AG09319 (cell line): ENCODE measurements at places on chromosomes 7 and 10.

DNA sequence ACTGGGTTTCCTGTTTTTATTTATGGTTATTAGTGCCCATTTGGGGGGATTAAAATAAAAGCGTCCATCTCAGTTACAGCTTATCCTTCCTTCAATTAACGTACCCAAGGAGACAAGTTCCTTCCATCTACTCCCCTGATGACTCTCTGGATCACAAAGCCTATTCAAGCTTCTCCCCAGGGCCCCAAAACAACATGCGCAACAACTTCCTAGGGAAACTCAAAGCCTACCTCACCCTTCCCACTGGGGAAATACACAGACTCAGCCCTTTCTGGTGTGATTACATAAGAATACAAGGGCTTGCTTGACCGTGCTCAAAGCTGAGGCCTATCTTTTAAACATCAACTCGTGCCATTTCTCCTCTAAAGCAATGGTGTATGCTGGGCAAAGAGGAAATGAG lies 112.4 kb downstream of the CDK6 start:
- DNase-seq: no peak

DNA sequence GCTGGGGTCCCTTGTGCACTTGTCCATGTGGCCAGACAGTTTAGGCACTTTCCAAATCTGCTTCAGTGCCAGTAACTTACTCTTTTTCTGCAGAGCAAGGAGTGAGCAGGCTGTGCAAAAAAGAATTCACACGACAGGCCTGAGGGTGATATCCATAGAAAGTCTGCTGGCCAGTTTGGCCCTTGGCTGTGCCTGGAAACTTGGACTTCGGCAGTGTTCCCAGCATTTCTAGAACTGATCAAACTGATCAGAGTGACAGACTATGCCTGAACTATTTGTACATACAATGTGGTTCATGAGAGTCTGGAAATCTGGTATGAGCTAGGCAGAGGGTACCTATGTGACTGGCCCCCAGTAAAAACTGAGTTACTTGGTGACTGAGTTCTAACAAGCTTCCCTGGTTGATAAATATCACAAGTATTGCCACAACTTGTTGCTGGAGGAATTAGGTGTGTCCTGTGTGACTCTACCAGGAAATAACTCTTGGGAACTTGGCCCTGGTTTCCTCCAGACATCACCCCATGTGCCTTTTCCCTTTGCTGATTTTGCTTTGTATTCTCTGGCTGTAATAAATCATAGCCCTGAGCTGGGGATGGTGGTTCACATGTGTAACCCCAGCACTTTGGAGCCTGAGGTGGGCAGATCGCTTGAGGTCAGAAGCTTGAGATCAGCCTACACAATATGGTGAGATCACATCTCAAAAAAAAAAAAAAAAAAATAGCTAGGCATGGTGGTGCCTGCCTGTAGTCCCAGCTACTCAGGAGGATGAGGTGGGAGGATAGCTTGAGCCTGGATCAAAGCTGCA lies 3.3 kb upstream of the DENND10 start:
- no peak for DNase-seq

DNA sequence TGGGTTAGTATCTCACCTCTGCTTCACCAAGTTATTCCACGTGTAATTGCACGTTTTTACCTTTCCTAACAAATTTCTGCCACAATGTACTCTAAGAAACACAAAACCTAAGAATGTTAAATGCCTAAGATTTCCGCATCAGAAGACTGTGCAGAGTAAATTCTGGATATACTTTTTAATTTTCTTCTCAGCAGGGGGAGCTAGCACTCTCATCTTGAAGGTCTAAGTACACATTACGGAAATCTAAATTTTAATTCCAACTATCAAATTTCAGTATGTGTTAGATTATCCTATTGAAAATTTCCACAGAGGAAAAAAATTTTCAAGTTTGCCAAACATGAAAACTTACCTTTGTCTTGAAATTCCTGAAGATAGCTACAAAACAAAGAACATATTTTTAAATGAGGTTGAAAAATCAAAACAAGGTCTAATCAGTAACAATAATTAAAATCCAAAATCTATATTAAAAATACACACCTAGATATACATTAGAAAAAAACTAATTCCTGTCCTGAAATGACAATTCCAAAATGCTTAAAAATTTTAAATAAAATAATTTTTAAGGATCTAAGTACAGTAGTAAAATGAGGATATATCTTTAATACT lies 10.5 kb downstream of the SKAP2 start:
- peak; percentile 8 for DNase-seq

GRCh38 chr10:132468651-132469050 lies 68.9 kb upstream of the INPP5A start:
- DNase-seq: no peak

- peak; percentile 15 for DNase-seq
Measured at GRCh38 chr10:84540617-84541288, 212.4 kb downstream of the CCSER2 start.

- no peak for DNase-seq
Measured at GRCh38 chr10:33321516-33321915, 13.0 kb downstream of the NRP1 start.

- DNase-seq: no peak
Measured at GRCh38 chr10:91689731-91690168, 56.9 kb upstream of the PPP1R3C start.

DNA sequence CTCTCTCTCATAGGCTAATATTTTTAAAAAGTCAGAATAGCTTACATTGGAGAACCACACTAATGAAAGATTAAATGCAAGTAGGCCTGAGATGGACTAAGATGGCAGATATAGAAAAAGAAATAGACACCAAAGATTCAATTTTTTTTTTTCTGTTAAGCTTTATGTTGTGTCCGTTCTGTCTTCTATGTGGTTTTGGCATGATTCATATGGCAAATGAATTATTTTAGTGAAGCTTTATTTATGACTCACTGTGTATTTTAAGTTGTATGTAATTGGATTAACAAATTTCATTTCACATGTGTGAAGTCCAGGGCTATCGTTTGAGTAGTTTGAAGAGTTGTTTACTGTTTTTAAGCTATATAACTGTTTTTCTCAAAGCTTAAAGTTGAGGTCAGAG lies 214.8 kb downstream of the CAMK1D start:
- DNase-seq: no peak

GRCh38 chr10:125158601-125159485 lies 1.5 kb downstream of the CTBP2 start:
- no peak for DNase-seq

DNA sequence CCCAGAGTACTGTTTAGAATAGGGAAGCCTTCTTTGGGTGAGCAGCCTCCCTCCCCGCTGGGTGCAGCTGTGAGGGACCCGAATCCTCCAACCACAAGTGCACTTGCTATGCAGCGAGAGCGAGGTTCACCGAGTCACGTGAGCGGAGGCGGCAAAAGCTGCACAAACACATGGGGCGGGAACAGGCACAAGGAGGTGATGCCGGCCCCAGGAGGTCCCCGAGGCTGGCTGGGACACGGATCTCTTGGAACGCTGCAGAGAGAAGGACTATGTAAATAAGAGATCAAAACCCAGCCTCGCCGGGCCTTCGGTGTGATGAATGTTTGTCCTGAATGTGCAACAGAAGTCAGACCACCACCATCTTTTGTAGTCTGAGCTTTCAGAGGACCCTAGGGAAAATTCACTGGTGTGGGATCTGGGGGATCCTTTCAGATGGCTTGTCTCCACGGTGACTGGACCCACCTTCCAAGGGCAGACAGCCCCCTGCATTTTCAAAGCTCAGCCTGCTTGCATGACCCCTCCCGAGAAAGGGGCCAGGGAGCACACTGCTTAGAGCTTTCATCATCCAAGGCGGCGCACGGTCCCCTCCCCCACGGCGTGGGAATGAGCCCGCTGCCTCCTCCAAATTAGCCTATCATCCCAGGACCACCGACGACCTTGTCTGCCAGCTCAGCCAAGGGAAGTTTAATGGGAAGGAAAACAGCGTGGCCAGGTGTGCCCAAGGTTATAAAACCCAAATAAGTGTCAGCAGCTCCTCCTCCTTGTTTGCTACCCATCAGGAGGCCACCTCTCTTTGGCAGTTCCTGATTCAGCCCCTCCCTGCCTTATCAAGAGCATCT lies 327.7 kb downstream of the CXCL12 start:
- no peak for DNase-seq

GRCh38 chr7:148478551-148478950 lies 112.0 kb upstream of the C7orf33 start:
- no peak for DNase-seq

GRCh38 chr10:24622781-24623301 lies 100.8 kb downstream of the ARHGAP21 start:
- no peak for DNase-seq

DNA sequence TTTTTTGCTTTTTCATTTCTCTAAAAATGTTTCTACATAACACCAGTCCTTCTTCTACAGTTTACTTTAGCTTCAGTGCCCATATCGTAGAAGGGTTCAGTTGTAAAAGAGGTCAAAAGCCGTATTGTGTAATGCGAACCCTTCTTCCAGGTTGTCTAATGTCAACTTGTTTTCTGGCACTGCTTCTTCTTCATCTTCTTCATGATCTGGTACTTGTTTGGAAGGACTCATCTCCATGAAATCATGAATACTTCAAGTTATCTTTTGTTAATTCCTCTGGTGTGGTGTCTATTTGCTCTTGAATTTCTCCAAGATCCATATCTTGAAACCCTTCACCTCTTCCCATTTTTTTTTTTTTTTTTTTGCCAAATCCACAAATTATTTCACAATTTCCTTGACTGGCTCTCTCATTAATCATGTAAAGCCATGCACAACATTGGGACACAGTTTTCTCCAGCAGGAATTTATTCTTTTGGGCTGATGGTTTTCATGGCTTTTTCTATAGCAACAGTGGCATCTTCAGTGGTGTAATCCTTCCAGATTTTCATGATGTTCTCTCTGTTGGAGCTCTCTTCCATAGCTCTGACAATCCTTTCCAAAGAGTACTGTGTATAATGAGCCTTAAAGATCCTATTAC lies 85.1 kb downstream of the CPED1 start:
- DNase-seq: no peak

GRCh38 chr7:94401428-94401814 lies 6.7 kb downstream of the COL1A2 start:
- no peak for DNase-seq

DNA sequence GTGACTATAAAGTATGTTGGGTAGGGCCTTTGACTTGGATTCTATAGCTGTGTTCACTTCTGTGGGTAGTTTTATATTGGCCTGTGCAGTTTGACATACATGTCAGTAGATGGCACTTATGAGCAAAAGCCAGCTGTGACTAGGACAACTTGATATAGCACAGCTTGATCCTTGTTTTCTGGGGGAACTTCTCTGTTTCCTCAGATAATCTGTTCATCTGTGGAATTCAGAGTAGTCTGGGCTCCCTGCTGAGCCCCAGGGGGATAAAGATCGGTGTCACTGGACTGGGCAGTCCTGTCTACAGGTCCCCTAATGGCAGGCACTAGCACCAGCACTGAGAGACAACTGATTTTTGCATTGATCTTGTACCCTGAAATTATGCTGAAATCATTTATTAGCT lies 25.4 kb downstream of the CYP2C9 start:
- no peak for DNase-seq

DNA sequence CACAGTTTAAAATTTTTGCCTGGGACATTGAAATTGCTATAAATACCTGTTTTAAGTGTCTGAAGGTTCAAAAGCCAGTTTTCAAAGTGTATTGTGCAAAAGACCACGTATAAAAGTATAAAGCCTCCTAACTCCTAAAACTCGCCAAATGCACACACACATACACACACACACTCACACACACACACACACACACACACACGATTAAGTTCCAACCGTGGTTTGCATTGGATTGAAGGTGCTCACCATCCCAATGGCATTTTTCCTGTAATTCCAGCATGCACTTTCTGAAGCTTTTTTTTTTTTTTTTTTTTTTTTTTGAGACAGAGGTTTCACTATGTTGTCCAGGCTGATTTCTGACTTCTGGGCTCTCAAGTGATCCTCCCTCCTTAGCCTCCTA lies 2.8 kb upstream of the RGS10 start:
- DNase-seq: no peak

DNA sequence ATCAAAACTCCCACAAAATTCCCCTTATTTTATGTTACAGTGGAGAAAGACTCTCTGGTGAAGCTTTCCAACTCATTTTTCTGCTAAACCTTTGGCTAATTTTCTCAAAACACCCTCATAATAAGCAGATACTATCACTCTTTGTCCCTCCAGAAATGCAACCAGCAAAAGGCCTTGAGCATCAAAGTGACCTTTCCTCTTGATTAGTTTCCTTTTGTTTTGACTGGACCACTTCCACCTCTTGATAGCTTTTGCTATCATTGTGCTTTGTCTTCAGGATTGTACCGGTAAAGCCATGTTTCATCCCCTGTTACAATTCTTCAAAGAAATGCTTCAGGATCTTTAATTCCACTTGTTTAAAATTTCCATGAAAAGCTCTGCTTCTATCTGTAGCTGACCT lies 115.1 kb upstream of the SLC13A1 start:
- DNase-seq: no peak

GRCh38 chr10:73810358-73810734 lies 1.1 kb downstream of the NDST2 start:
- DNase-seq: no peak

- no peak for DNase-seq
Measured at GRCh38 chr7:43761938-43762692, 3.6 kb downstream of the BLVRA start.

GRCh38 chr7:31310321-31310935 lies 30.1 kb downstream of the NEUROD6 start:
- DNase-seq: no peak

DNA sequence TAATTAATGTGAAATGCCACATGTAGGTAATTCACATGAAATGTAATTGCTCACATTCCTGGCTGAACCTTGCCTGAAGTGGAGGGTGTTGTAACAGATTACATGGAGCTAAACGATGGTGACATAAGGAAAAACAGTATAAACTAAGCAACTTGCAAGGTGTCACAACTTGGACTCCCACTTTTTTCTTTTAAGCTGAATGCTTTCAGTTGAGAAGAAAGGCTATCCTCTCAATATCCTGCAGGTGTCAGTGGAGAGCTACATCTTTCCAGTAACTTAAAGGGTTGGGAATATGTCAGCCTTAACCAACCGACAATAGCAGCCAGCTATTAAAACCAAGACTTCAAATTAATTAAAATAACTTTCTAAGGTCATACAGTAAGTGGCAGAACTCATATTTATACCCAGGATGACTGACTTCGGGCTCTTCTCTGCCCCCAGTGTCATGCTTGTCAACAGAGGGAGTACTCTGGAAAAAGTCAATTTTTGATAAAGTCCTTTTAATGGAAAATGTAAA lies 33.7 kb downstream of the NRBF2 start:
- DNase-seq: peak; percentile 62

- DNase-seq: no peak
Measured at GRCh38 chr7:12066521-12066920, 144.6 kb upstream of the TMEM106B start.

GRCh38 chr7:81802251-81802650 lies 32.4 kb upstream of the HGF start:
- DNase-seq: no peak

GRCh38 chr7:103626776-103627175 lies 180.8 kb upstream of the SLC26A5 start:
- no peak for DNase-seq

DNA sequence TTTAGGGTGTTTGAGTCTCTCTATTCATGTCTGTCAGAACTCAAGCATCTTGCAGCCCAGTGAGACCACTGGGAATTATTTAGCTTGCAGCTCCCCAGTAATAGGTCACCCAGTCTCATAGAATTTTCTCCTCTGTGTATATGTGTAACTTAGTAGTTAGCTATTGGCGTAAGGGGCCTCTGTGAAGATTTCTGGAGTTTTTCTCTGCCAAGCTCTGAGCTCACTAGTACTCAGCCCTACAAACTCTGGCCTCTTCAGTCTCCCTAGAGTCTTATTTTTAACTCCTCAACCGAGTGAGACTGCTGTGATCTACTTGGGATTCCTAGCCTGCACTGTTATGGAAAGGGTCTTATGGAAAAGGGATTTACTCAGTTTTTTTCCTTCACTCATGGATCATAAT lies 90.2 kb downstream of the PPP1R9A start:
- DNase-seq: no peak

GRCh38 chr10:125217990-125218675 lies 57.8 kb upstream of the CTBP2 start:
- DNase-seq: no peak
